GDM1 (cell line): ENCODE measurements at places on chromosomes 1 and 21.

DNA sequence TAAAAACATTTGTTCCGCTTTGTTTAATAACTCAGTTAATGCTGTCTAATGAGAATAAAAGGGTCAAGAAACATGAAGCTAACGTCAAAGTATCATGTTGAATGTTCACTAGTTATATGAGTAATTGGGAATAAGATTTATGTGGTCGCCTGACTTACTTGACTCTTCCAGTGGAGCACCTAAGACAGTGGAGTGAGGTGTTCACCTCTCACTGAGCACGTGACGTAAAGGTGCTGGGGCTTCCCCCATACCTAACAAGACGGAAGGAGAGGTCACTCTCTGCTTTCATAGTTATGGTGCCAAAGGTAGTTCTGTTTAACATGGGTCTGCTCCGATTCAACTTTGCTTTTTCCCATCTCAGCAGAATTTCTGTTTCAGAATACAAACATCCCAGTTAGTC is 686 bp downstream of the KMO start:
- DNase-seq: no peak

DNA sequence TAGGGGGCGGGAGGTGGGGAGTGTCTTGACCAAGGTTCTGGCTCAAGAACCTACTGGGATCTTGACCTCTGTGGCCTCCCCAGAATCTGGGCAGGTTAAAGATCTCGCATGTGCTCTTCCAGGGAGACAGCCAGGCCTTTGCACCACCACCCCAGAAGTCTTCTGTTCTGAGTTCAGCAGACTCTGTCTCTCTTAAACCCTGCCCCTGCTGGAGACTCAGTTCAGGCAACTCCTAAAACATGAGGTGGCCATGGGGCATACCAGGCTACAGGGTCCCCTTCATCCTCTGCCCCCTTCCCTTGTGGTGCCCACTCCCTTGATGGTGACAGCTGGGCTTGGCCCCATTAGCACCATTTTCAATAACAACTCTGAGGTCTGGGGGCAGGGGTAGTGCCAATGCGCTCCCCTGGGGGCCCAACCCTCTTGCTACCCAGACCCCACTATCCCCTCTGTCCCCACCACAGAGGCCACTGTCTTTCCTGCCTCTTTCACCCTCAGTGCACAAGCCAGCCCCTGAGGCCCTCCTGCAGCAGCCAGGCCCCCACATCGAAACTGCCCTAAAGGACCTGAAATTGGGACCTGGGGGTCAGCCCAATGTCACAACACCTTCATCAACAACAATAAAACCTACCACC is 132.7 kb upstream of the RUNX3 start:
- no peak for DNase-seq

DNA sequence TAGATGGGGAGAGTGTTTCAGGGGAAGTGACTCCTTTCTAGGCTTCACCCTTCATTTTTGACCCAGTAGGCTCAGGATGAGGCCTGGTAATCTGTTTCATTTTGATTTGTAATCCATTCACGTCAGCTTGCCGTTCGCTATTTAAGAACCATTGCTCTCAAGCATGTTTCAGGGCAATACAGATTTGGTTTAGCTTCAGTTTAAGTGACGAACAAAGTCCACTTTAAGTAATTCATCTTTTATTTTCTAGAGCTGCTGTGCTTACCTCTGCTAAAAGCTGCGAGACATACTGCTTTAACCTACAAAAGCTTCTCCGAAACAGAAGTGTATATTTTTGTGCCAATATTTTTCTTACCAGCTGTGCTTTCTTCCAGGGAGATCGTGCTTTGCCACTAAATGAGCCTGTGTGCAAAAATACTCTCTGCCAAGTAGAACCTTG is 8.9 kb upstream of the FMO3 start:
- no peak for DNase-seq

- no peak for DNase-seq
These were observed 1.5 kb downstream of the PHGDH start for GRCh38 chr1:119713039-119713748.

- no peak for DNase-seq
These were observed 286.9 kb upstream of the ADGRL2 start for GRCh38 chr1:81513796-81514354.

GRCh38 chr1:70717211-70717610 is 306.1 kb downstream of the CTH start:
- no peak for DNase-seq

DNA sequence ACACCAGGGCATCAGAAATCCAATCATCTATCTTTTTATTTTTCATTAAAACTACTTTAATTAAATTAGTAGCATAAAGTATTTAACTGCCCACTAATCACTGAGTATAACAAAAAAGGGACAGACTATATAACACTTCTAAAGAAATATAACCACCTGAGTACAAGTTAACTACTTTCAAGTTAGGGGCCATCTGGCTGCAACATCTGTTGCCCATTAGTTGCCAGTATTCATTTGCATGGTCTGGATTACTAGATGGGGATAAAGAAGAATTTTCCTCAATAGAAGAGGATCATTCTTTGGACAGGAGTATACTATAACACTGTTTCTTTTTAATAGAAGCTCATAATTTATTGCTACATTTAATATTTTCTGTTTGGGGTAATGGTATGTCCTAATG is 446.4 kb downstream of the AMY1C start:
- no peak for DNase-seq

DNA sequence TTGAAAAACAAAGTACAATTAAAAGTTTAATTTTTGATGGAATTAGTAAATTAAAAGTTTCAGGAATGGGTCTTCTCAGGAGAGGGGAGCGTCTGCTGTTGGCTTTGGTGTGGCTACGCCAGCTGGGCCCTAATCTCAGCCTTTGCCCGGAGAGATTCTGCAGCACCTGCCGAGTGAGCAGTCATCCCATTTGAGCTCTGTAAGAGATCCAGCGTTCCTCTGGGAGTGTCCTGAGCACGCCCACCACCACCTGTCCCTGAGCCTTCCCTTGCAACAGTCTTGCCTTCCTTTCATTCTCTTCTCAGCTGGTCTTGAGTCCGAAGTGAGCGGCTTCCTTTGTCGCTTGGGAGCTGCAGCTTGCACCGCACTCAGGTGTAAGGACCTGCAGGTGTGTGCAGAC is 263.1 kb downstream of the CAMTA1 start:
- DNase-seq: no peak

GRCh38 chr1:152461544-152461943 is 47.5 kb upstream of the CRNN start:
- DNase-seq: peak; percentile 30

DNA sequence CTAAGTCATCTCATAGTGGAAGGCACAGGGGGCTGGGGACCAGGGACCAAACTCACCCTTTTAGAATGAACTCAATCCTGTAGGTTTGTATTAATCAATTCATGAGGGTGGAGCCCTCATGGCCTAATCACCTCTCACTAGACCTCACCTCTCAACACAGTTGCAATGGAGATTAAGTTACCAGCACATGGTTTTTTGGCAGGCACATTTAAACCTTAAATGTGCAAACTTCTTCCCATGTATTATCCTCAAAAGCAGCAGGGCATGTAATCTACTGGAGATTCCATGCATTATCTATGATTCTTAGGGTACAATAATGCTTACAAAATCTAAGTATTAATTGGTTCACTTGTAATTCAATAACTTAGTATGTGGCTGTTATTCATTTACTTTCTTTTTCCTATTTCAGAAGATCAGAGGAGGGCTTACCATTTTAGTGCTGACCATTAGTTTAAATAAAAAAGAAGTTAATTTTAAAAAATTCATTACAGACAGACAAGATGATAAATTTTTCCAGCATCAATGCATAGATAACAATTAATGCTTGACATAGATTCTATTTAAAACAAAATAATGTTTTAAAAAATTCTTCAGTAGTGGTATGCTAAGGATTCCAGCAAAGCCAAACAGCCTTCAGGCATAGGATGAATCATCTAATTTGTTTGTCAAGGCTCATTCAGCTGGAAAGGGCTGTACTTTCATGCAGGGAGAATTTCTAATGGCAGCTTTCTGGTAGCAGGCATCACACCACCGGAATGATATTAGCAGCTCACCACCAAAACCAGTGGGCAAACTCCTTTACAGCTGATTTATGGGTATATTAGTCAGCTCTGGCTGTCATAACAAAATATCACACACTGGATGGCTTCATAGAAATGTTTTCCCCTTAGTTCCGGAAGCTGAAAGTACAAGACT is 124.6 kb upstream of the ZNF648 start:
- no peak for DNase-seq

DNA sequence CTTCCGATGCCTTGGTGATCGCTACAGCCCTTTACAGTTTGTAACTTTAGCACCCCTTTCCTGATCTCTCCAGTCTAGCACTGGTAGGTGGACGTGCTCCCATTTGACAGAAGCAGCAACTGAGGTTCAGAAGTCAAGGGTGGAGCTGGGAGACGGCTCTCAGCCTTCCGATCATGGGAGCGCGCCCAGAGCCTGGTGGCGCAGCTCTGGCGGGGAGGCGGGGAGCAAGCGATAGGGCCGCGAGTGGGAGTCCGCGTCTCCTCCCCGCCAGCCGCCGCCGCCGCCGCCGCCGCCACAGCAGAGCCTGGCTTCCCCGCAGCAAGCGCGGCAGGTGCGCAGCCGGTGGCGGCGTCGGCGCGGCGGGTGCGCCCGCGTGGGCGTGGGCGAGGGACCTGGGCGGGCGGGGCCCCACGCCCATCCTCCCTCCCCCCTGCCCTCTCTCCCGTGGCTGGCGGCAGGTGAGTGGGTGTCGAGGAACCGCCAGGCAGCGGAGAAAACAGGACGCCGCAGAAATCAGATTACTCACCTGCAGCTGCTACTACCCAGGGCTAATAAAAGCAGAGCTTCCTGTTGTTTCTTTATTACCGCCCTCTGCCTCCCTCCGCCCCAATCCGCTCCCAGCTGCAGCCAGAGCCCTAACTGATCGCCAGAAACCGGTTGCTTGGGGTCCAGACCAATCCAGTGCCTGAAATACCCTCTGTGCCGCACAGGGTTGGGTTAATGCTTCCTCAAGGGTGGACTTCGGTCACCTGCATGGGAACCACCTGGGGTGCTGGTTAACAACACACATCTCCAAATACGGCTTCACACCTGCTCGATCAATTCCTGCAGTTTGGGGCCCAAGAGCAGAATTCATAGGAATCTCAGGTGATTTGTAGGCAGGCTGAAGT is 60.2 kb upstream of the ID3 start:
- DNase-seq: no peak

DNA sequence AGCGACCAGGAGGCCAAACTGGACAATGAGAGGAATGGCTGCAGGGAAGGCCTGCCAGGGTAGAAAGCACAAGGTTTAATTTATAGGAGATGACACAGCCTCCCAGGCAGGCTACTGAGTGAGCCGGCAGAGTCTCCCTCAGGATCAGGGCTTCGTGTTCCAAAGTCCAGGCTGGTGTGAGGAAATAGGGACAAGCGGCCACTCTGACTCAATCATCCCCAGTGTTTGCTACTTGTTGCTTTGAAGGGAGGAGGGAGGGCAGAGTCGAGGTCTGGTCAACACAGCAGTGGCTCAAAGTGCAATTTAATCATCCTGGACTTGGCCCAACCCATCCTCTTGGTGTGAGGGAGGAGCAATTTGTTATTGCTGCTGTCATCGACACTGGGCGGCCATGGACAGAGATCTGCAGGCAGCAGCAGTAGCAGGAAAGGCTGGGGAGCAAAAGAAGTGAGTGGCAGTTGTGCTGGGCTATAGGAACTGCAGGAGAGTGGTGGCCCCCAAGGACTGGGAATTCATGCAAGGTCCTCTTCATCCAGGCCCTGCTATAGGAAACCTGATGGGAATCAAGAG is 27.5 kb downstream of the TBX15 start:
- no peak for DNase-seq

DNA sequence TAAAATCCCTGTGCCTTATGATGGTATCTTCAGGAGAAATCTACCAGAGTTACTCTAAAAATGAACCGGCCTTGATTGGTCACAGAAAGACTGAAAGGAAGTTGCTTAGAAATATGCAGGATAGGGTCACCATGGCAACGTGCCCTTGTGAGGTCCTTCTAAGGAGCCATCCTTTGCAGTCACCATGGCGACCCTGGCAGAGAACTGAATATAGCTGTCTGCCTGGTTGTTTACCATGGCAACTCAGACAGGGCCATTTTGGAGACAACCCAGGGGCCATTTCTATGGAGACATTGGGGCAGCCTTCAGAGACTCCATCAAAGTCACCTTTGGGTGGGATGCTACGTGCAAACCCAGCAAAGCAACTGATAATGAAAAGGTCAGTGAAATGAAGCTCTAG is 43.0 kb downstream of the SNX7 start:
- DNase-seq: no peak

GRCh38 chr1:103958699-103959098 is 209.0 kb downstream of the AMY1C start:
- no peak for DNase-seq

DNA sequence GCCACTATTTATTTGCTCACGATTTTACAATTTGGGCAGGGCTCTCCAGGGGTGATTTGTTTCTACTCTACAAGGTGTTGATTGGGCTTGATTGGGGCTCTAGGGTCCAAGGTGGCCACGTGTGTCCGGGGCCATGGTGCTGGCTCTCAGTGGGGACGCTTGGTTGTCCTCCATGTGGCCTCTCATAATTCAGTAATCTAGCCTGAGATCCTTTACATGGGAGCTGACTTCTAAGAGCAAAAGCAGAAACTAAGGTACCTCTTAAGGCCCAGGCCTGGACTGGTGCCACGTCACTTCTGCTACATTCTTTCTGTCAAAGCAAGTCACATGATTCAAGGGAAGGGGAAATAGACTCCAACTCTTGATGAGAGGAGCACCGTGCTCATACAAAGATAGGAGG is 8.1 kb upstream of the PSRC1 start:
- no peak for DNase-seq

DNA sequence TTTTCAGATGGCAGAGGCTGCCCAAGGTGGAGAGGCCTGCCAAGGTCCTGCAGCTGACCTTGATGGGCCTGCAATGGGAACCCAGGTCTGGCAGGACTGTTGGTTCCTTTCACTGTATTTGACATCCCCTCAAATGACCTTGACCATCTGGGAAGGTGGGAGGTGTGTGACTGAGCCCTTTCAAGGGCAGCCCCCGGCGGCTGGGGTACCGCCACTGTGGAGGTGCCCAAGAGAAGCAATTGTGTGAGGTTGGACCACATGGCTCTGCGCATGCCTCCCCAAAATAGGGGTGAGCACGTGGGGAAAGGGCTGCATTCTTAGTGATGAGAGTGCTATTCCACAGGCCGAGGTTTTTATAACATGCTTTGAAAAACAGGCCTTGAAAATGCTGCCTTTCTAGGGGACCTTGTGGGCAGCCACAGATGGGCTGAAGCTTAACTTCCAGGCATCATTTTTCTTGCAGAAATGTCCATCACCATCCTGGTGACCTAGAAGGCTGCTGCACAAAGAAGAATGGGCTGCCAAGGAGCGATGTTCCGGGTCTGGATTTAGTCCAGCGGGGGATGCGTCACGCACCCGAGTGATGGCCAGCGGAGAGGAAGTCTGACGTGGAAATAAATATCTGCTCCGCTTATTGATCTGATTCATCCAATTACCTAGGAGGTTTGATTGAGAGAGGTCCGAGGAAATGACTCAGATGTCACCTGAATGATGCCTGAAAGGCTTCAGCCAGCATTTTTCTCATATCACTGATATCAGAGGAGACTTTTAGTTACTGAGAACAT is 16.5 kb upstream of the UTS2 start:
- DNase-seq: no peak

DNA sequence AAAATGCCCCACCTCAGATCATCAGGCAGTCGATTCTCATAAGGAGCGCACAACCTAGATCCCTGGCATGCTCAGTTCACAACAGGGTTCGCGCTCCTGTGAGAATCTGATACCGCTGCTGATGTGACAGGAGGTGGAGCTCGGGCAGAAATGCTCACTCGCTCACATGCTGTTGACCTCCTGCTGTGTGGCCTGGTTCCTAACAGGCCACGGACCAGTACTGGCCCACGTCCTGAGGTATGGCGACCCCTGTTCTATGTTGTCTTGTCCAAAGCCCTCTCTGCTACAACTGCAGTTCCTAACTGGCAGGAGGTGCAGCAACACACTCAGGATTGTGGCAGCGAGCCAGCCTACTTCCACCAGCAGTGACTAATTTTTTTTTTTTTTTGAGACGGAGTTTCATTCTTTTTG is 70.6 kb downstream of the CLSTN1 start:
- no peak for DNase-seq
